ENCODE measurements at places on chromosomes 5 and 9.

- DNase-seq = no peak
Measured at GRCh38 chr5:168209997-168210396, 81.4 kb upstream of the WWC1 start.

DNA sequence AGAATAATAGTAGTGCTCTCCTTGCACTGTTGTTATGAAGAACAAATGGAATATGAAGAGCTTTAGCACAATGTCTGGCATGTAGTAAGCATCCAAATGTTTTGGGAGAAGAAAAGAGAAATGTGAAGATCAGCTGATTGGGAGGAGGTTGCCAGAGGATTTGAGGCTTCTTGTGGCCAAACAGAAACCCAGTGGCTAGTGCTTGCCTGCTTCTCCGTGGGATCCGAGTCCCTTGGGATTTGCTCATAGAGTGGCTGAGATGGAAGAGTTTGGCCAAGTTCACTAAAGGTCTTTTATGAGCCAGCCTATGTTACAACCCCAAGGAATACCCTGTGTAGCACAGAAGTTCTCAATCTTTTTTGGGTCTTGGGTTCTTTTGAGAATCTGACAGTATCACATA is 86.0 kb downstream of the ANGPTL2 start:
- DNase-seq = no peak

DNA sequence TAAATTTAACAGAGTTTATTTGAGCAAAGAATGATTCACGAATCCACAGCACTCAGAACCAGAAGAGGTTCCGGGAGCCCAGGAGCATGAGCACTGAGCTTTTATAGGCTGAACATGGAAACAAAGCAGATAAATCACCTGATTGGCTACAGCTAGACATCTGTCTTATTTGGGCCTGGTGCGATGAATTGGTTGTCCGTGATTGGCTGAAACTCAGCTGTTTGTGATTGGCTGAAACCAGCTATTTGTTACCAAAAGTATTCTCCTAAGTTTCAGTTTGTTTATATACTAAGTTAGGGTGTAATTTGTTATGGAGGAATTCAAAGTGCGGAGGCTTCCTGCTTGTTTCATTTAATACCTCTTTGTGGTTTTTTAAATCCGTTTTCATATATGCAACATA is 15.8 kb upstream of the LCP2 start:
- DNase-seq = no peak

DNA sequence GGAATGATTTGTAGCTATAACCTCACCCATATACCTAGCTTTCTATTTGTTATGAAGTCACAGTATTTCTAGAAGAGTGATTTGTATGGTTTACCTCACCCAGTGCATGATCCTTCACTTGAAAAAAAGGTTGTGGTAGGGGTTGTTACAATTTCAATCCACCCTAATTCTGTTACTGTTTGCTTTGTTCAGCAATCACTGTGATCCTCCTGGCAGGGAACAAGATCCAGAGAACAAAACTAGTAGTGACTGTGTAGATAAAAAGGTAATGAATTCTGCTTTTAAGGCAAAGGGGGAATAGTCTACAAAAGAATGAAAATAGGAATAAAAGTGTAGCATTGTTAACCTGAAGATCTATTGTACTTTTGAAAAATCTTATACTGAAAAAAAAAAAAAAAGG is 191.3 kb upstream of the SH3GL2 start:
- no peak for DNase-seq

- no peak for DNase-seq
Measured at GRCh38 chr9:78860801-78861475, 564.0 kb downstream of the PSAT1 start.

DNA sequence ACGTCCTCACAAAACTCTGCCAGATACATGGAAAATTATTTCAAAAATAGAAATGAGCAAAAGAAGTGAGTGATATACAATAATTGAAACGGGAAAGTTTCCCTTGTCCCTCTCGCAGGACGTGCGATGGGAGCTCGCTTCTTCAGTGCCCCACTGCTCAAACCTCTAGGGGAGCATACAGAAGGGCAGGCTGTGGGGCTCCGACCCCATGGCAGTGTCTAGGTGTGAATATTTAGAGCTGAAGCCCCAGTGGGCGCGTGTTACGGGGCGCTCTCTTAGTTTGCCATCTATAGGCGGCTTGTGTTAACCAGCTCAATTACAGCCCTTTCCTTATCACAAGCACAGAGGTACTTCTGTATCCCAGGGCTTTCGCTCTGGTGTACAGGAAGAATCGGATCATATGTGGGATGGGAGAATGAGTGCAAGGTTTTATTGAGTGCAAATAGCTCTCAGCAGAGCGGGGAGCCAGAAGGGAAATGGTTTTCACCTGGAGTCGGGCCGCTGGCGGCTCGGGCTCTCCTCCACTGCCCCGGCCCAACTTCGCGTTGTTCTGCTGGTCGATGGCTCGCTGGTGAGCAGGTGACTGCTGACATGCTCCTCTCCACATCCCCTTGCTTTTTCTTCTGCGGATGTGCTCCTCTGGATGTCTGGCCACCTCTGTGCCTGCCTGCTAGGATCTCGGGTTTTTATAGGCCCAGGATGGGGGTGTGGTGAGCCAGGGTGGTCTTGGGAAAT is 334.0 kb upstream of the PTPRD start:
- DNase-seq = no peak

DNA sequence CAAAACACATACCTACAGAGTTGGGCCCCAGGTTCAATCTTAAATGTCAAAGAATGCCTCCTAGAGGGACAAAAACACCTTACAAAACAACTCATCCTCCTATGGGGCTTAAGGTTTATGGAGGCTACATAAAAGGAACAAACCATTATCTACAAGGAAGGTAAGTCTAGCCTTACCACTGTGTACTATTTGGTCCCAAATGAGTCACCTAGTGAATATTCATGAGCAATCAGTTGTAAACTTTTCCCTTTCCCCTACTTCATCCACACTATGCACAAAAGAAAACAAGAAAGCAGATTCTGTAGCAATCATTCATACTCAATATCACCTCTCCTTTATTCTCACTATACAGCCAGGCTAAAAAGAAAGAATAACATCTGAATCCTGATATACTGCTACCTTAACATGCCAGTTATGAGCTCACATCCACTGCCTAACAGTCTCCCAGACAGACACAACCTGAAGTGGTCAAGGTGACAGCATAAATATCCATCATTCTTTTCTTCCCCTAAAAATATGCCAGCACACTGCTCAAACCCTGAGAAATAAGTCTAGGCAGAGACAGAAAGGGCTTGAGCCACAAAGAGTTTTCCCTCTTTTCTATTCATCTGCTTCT is 6.2 kb downstream of the OXCT1 start:
- no peak for DNase-seq

- DNase-seq = no peak
Measured at GRCh38 chr5:6142353-6142752, 236.0 kb downstream of the MED10 start.
